ENCODE measurements at places on chromosomes 3 and 15.
A peak's percentile ranks its signal among the peaks of the same experiment; 100 is the strongest.

GRCh38 chr3:48467110-48467454 lies 20.5 kb downstream of the ATRIP start:
- DNase-seq: no peak

GRCh38 chr15:74730619-74731316 lies 5.4 kb upstream of the CYP1A1 start:
- DNase-seq: no peak

- DNase-seq: no peak
Measured at GRCh38 chr15:71811752-71812735, 1.7 kb downstream of the NR2E3 start.

DNA sequence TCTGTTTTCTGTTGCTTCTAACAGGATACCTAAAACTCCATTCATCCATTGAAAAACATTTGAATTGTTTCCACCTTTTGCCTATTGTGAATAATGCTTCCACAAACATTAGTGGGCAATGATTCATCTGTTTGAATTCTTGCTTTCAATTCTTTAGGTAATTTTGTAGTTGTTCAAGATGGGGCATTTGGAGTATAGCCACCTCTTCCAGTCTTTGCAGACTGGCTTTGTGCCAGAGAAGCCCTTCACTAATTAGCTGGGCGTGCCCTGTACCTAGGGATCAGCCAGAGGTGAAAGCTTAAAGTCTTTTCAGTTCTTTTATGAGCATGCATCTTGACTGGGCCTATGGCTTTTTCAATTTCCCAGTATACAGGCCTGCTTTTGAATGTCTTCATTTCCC lies 10.9 kb downstream of the RTP1 start:
- DNase-seq: no peak

DNA sequence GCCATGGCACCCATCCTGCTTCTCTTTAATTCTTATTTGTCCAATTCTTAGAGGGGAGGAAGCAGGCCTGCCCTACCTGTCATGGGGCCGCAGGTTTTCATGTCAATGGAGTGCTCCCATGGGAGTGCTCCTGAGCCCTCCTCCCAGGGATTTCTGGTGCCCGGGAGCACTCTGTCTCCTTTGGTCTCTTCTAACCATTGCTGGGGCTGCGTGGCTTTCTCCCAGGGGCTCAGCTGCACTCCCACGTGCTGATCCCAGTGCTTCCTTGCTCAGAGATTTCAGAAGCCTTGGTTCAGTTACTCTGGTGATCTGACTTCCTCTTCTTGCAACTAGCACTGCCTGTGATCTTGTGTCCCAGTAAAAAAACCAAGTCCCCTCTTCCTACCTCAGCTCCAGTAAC lies 68.0 kb upstream of the ARL8B start:
- DNase-seq: no peak

DNA sequence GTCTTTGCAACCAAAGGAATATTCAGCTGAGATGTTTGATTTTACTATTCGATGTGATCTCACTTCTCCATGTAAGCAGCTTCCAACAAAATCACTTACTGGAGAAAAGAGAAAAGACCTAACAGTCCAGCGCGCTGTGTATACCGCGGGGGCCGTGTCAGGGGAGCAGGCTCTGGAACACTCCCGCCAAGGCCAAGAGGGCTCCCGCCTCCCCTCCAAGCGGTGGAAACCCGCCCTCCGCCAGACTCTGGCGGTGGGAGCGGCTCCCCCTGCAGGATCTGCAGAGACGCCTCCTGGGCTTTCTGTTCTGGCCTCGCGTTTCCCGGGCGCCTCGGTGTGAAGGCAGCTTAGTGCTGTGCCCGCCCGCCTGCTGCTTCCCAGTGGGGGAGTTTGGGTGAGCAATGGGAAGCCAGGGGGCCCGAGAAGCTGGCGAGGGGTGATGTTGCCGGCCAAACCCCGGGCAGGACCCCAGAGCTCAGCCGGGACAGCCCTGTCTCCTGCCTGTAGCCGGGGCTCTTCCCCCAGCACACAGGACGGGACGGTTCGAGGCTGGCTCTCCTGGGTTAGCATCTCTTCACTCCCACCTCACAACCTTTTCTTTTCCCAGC lies 36.3 kb downstream of the CHST14 start:
- DNase-seq: peak; percentile 77

DNA sequence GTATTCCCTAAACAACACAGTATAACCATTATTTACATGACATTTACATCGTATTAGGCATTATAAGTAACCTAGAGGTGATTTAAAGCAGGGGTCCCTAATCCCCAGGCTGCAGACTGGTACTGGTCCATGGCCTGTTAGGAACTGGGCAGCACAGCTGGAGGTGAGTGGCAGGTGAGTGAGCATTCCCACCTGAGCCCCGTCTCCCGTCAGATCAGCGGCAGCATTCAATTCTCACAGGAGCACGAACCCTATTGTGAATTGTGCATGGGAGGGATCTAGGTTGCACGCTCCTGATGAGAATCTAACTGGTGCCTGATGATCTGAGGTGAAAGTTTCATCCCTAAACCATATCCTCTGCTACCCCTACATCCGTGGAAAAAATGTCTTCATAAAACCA lies 138.2 kb downstream of the ATP10A start:
- no peak for DNase-seq

DNA sequence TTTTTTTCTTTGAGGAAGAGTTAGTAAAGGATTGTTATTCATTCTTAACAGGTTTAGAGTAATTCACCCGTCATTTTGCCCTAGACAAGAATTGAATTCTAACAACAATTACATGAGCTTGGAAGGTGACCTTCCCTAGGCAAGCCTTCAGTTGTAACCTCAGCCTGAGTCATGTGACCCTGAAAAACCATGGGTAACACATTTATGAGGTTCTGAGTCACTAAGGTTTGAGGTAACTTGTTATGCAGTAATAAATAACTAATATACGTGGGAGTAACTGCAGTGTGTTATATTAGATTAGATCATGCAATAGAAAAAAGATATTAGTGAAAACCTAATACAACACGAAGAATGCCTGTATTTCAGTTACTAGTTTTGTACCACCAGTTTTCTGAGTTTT lies 237.6 kb upstream of the NDN start:
- no peak for DNase-seq

GRCh38 chr3:118666-119065 lies 77.9 kb upstream of the CHL1 start:
- no peak for DNase-seq

GRCh38 chr15:78313383-78313782 lies 14.0 kb upstream of the SKIC8 start:
- DNase-seq: no peak

DNA sequence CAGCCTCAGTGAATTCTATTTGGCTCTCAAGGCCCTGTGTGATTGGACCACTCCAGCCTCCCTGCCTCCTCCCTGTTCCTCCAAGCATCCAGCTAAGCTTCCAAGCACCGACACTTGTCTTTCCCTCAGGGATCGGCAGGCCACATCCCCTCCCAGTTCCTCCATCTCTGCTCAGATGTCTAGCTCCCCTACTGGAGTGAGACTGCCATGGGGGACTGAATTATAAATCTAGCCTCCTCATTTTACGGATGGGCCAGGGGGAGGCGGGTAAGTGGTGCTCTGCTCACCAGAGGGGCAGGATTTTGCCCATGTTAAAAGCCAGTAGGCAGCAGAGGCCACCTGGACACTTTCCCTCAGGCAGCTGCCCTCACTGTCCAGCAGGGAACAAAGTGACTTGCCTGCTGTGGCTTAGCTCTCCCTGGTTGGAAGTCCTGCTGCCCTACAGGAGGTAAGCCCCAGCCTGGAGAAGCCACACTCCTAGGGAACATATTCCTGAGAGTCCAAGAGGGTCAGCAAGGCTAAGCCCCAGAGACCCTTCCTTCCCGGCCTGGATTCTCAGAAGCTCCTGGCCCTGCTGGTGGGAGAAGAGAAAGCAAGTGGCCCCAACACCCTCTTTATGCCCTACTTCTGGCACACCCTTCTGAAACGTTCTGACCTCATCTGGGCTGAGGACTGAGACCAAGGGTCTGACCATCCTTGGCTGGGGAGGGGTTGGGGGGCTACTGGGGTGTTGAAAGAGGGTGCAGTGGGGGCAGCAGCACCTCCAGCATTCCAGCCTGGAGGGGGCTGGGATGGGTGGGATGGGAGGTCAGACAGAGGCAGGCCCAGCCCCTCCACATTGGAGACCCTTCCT lies 9.1 kb upstream of the HHATL start:
- peak; percentile 14 for DNase-seq

DNA sequence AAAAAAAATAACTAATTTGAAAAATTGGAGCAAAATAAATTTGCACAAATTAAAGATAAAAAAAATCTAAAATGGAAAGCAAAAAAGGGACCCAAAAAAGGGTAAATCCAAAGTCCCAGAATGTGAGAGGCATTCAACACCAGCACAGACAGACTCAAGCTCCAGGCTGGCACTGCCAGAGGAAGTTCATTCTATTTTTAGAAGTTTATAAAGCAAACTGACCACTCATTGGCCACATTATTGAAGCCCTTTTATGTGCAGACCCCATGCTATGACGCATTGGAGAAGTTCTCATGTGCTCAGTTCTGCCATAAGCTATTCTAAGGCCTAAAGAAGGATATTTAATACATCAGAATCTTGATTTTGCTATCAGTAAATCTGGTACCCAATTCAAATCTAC lies 17.6 kb upstream of the BOC start:
- no peak for DNase-seq

- DNase-seq: no peak
Measured at GRCh38 chr15:28984421-28985315, 98.9 kb downstream of the APBA2 start.

GRCh38 chr3:166444756-166445155 lies 607.5 kb upstream of the BCHE start:
- DNase-seq: no peak

- DNase-seq: no peak
Measured at GRCh38 chr3:127859730-127860129, 37.4 kb upstream of the MGLL start.

DNA sequence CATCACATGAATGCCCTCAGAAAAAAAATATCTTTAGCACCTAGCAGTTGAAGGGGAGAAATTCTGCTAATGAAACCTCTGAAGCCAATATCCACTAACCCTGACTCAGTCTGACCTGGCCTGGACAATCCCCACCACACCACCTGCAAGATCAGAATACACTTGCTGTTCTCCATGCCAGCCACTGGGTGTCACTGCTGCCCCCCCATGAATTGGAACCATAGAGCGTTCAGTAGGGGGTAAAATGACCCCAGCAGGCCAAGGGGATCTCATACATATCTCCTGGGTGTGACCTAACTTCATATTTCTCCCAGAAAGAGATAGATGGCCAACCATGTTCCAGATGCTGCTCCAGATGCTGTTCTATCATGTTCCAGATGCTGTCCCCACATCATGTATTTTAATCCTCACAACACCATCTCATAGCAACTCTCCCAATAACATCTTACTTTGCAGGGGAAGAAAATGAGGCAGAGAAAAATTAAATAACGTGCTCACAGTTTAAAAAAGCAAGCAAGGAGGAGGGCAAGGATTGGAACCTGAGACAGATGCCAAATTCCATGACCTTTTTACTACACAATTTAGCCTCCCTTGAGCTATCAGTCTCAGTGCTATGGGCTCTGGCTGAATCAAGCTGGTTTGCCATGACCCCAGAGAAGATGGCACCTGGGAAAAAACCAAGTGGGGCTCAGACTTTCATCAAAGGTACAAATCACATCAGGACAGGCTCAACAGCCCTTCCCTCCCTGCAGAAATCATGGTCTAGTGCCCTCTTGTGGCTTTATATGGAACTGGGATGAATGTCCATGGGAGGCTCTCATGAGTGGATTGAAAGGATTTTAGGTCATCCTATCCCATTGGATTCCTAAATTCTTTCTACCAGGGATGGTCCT lies 12.4 kb downstream of the NTRK3 start:
- DNase-seq: no peak

DNA sequence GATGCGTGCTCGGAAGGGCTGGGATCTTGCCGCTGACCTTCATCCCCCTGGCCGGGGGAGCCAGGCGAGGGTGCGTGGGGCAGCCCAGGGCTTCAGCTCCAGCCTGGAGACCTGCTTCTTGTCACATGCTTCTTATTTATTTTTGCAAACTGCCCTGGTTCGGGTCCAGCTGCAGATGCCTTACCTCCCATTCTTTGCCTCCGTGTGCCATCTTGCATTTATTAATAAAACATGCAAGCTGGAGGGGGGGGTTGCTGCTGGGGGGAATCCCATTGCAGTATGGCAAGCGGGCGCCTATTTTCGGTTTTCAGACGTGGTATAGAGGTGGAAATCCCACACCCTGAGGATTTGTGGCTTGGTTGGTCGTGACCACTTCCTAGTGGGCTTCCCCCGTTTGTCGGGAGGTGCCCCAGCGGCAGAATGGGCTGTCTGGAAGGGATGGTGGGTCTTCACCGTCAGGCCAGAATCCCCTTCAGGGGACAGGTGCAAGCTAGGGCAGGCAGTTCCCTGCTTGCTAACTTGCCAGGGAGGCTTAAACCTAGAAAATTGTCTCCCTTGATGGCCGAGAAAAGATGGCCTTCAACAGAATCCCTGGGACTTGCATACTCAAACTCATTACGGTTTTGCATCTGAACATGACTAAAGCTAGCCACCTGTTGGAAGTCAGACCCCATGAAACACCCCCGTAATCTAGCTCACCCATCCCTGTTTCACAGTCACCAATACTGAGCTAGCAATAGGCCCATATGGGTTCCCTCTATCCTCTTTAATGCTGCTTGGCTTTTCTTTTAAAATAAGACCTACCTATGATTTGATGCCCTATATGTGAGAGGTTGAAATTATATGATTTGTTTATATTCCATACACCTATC lies 569 bp downstream of the TMEM266 start:
- no peak for DNase-seq

- no peak for DNase-seq
Measured at GRCh38 chr3:43995547-43996378, 245.9 kb upstream of the TOPAZ1 start.

DNA sequence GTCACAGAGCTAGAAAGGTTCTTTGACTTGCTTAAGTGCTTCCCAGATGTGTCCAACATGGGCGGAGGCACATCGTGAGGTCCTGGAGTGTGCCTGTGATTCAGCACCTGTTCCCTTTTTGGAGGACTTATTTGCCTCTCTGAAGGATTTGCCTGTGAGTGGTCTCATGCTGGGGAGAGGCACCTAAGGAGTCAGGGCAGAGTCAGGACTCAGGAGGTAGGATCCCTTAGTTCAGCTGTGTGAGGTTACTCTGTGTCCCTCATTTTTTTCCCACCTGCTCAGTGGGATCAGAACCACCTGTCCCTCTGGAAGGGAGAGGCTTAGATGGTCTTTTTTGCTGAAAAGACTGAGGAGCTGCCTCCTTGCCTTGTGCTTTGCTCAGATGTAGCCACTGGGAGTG lies 3.0 kb downstream of the ZNF589 start:
- DNase-seq: no peak

GRCh38 chr3:141083226-141083625 lies 32.1 kb downstream of the SPSB4 start:
- DNase-seq: no peak

- DNase-seq: no peak
Measured at GRCh38 chr3:158700559-158700958, 28.1 kb upstream of the LXN start.

DNA sequence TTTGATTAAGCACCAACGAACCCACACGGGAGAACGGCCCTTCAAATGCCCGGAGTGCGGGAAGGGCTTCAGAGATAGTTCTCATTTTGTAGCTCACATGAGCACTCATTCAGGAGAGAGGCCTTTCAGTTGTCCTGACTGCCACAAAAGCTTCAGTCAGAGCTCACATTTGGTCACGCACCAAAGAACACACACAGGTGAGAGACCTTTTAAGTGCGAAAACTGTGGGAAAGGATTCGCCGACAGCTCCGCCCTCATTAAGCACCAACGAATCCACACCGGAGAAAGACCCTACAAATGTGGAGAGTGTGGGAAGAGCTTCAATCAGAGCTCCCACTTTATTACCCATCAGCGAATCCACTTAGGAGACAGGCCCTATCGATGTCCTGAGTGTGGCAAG lies 8.7 kb downstream of the ZNF774 start:
- DNase-seq: no peak

- DNase-seq: no peak
Measured at GRCh38 chr3:141707741-141708203, 30.3 kb upstream of the RNF7 start.
